ENCODE measurements at places on chromosomes 1 and 21.

- no peak for DNase-seq
These were observed 101.8 kb upstream of the LPGAT1 start for GRCh38 chr1:211932231-211932932.

- DNase-seq, result no peak
These were observed 118.3 kb downstream of the OLFML2B start for GRCh38 chr1:161905269-161905884.

DNA sequence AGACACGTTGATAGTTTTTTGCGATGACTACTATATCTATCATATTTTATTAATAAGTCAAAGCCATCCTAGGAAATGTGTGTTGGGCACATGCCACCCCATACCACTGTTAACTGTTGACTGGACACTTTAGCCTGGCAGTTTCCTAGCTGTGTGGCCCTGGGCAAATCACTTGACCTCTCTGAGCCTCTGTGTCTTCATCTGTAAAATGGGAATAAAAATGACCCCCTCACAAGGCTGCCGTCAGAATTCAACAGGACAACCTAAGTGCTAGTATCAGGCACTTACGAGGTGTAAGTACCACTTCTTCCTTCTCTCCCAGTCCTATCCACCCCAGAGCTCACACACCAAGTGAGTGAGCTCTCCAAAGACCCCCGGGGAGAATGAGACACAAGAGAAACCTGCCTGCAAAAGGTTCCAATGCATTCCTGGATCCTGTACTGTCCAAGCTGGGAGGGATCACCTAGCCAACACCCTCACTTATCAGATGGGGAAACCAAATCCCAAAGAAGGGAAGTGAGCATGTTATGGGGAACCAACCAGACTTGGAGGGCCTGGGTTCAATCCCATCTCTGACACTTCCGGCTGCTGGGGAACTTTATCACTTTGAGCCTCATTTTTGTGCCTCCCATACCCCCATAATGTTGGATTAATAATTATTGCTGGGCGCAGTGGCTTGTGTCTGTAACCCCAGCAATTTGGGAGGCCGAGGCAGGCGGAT, 24.9 kb downstream of the HSPG2 start:
- DNase-seq, result no peak

DNA sequence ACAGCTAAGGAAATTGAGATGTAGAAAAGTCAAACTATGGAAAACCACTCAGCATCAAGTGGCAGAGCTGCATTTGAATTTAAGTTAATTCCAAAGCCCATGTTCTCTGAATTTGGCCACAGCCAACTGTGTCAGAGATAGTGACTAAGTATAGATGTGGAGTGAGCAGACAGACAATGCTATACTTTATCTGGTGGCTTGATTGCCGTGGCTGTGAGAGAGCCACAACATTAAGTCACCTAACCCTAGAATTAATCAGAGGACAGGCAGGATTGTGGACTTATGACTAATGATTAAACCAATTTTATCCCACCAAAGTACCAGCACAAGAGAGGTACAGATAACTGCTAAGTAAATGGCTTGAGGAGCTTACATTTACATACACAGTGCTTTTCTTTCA, 209.8 kb downstream of the TPR start:
- no peak for DNase-seq

DNA sequence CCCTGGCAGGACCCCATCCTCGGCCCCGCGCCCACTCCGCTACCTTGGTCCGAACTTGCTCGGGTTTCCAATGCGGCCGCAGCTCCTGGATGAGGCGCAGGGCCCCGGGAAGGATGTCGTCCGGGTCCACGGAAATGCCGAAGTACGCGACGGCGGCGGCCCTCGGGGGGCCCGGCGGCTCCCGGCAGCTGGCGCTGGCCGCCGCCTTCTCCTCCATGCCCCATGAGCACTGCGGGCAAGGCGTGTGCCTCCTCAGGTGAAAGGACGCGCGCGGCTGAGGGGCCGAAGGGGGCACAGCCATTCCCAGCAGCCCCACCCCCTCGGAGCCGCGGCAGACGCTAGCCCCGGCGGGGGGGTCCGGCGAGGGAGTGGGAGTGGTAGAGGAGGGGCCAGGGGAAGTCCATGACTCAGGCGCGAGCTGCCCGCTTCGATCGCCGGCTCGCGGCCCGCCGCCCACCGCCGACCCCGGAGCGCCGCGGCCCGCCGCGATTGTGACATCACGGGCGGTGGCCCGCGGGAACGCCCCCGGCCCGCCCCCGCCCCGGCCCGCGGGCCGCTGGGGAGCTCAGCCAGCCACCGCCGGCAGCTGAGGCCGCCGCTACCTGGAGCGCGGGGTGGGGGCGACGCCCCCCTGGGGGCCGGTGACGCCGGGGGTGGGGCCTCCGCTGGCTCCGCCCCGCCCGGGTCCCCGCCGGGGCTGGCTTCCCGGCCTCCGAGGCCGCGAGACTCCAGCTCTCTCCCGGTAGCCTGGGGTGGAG, at the start of gene ETNK2:
ETNK2 (minus strand) TSS at position 493 of the 758 bp plus-strand sequence; CDS start at position 301, 192 bp downstream.
- peak; percentile 47 for DNase-seq

- DNase-seq, result peak; percentile 47
These were observed 15.6 kb upstream of the ATP1B1 start for GRCh38 chr1:169090900-169091311.

DNA sequence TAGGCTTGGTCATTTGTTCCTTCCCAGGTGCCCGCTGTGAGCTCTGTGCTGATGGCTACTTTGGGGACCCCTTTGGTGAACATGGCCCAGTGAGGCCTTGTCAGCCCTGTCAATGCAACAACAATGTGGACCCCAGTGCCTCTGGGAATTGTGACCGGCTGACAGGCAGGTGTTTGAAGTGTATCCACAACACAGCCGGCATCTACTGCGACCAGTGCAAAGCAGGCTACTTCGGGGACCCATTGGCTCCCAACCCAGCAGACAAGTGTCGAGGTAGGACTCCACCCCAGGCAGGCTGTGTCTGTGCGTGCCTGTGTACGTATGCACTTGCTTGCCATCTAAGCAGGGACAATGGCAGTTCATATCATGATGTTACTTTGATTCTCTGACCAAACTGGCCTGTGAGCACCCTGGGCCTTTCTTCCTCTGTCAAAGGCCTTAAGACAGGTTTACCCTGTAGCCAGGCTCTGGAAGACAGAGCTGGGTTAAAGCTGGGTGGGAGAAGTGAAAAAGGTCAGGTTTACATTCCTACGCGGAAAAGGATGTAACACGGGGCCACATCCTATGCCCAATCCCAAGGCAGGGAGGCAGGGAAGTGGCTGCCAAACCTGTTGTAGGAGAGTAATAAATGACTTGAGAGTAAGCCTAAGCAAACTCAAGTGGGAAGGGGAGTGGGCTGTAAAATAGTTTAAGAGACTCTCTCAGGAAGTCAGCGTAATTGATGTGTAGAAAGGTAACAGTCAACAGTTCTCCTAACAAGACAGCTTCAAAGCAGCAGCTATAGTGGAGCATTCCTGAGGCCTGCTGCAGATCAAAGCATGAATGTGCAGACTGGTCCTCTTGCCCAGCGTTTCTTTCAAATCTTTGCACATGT, 42.5 kb downstream of the LAMC2 start:
- DNase-seq, result no peak

- peak; percentile 67 for DNase-seq
These were observed 229.7 kb upstream of the TMEM51 start for GRCh38 chr1:14923727-14924452.

DNA sequence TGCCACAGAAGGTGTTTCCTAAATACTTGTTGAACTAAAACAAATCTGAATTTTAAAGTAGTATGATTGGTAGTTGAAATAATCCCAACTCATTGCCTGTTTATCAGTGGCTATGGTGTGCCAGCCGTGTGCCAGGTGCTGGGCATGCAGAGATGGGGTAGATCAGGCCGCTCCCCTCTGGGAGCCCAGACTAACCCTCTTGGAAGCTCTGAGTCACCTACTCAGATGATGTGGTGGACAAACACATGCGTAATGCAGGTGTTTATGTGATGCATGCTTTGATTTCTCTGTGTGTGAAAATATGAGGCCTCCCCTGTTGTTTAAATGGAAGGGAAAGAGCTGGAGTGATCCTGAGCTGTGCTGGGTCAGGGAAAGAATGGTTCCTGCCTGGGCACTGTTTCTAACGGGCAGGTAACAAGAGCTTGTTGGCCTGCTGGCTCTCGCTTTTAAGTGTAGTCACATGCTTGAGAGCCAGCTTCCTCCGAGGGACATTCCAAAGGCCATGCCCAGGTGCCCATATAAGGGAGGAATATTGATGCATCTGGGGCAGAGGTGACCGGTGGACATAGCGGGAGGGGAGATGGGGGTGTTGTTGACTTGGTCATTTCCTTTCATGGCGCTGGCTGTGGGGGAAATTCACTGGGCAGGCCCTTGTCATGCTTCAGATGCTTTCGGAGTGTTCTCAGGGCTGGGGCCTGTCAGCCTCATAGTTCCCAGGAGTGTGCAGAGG, 10.2 kb downstream of the MFN2 start:
- DNase-seq, result no peak

DNA sequence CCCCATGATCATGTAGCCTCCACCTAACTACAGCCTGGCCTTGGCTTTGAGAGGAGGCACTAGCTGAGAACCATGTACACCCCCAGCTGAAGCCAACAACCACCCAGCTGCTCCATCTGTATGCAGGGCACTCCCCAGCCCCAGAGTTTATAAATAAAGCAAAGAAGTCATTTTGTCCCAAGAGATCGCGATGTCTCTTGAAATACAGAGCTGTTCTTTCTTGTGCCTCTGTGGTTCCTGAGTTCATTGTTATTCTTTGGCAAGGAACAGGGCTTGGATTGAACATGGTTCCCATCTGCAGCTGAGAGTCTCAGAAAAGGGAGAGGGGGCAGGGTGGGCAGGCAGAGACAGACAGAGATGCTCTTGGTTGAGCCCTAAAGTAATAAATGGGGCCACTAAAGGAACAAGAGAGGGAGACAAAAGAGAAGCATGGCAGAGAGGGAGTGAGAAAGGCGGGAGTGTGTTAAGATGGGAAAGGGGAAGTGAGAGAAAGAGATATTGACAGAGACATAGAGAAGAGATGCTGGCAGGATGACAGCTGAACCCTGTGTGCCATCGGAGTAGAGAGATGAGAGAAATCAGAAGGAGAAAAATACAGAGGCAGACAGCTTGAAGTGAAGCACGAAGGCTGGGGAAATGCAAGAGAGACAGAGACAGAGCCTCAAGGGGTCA, 63.3 kb downstream of the TNR start:
- DNase-seq, result peak; percentile 86

DNA sequence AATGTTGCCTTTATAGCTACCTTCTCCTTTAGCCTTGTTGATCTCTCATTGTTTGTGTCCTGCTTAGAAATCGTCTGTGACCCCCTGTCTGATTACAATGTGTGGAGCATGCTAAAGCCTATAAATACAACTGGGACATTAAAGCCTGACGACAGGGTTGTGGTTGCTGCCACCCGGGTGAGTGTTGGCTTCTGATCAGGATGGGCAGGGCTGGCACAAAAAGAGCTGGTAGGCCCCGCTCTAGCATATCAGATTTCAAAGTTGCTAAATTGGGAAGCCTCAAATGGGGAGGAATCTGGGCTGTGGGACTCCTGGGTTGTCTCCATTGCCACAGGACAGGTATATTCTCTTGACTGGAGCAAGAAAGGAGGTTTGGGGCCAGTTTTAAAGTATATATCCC, 8.4 kb downstream of the NCSTN start:
- DNase-seq, result no peak

DNA sequence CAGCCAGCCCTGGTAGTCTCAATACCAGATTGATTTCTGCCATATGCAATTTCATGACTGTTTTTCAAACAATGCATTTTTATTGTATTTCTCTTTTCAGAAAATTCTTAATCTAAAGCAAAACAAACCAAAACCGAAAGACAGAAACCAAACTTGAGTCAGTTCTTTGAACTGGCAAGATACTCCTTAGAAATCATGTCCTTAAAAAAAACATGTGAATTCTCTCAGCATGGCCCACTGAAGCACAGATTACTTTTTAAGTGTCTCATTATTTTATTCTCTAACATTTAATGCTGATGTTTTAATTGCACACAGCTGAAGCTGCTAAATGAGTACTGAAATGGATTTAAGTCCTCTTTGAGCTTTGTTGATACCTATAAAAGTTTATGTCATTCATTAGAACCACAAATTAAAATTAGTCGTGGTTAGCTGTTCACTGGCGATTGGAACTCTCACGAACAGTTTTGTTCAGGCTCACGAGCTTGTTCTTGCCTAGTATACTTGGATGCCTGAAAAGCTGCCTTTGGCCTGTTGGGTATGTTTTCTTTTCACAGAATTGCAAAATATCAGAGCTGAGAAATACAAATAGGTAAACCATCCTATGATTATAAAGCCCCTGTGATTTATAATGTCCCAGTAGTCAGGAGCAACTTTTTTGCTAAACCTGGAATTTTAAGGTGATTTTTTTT, 87.5 kb downstream of the CAMTA1 start:
- DNase-seq, result no peak

DNA sequence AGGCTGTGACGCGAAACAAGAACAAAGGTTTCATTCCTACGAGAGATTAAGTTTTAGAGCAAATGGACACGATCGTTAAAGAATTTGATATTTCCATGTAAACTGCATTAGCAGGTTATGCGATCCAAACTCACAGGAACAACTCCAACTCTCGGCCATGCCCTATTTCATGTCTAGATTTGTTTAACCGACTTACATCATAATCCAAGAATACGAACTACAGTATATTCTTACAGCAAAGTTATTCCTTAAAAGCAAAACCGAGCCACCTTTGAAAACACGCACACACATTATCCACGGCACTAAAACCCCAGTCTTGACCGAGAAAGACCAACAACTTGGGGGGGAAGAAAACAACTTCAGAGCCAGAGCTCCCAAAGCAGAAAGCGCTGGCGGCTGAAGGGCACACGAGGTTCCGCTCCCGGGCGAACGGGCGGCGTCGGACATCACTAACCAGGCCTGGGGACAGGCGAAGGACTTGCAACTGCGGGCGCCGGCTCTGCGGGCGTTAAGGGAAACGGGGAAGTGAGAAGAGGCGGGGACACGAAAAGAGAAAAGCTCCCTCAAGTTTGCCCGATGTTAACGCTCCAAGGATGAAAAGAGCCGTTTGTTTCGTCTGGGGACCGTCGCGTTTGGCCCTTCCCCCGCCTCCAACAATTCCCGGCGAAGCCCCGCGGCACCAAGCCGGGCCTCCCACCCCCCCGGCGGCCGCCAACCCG, 690 bp downstream of the B3GALNT2 start:
- DNase-seq, result peak; percentile 59

DNA sequence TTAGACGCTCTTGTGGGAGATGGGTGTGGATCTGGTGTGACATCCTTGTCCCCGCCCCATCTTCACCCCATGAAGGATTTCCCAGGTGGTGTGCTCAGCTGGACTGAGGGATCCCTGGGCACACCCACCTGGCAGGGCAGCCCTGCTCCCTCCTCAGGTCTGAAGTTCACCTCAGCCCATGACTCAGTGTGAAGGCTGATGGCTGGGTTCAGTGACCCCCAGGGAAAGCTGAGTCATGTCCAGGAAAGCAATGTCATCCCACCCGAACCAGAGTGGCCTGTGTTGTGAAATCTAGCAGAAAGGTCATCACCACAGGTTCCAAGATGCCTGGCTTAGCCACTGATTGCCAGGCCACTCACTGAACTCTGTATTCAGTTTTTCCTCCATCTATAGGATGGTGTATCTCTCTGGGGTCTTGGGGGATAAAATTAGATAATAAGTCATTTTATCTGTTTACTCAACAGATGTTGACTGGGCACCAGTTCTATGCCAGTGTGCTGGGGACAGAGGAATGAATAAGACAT, 97.7 kb upstream of the JUN start:
- DNase-seq, result no peak

GRCh38 chr1:59485949-59486348, 189.1 kb downstream of the FGGY start:
- no peak for DNase-seq
